ENCODE measurements at places on chromosomes 5 and 9.

GRCh38 chr9:27701016-27701415, 127.7 kb upstream of the C9orf72 start:
- no peak for DNase-seq

GRCh38 chr9:81092057-81092456, 597.3 kb downstream of the TLE1 start:
- no peak for DNase-seq

DNA sequence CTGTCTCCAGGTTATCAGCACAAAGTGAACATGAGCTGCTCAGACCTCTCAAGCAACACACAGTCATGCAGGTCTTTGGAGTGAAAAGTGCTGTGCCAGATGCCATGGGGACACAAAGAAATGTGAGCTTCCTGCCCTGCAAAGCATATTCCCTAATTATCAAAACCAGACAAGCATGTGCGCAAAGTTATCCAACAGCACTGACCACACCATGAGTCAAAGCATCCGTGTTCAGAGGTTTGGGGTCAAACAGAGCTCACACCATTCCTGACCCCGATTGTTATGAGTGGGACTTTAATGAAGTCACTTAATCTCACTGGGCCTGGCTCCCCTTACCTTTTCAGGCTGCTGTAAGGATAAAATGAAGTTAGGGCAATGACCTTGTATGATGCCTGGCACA, 138.5 kb downstream of the SLIT3 start:
- no peak for DNase-seq

DNA sequence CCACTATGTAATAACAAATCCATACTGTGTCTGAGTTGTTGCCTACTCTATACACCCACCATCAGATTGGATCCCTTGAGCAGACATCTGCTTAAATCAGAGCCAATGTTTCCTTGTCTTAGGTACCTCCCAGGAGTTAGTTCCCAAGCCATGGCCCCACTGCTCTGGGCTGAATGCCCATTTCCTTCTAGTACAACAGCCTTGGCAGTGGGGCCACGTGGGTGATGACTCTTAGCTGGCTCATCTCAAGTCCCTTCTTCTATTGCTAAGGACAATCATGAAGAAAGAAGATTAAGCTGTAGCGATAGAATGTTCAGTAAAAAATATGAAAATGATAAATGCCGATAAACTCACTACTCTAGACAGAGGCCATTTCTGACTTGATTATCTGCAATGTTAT, 16.6 kb downstream of the PTGR1 start:
- no peak for DNase-seq

DNA sequence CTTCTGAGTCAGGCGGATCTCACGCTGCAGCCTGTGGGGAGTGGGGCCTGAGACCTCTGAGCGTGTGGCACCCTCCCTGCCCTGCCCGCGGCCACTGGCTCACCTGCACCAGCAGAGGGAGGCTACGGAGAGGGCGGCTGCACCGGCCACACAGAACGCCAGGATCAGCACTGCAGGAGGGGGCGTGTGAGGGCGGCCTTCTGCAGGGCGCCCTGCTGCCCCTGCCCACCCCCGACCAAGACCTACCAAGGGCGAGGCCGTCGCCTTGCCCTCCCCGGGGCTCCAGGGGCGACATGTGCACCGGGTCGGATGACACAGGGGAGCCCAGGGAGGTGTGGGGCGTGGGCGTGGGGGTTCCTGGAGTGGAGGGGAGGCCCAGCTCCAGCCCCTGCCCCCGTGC, 5.4 kb downstream of the NPDC1 start:
- no peak for DNase-seq

DNA sequence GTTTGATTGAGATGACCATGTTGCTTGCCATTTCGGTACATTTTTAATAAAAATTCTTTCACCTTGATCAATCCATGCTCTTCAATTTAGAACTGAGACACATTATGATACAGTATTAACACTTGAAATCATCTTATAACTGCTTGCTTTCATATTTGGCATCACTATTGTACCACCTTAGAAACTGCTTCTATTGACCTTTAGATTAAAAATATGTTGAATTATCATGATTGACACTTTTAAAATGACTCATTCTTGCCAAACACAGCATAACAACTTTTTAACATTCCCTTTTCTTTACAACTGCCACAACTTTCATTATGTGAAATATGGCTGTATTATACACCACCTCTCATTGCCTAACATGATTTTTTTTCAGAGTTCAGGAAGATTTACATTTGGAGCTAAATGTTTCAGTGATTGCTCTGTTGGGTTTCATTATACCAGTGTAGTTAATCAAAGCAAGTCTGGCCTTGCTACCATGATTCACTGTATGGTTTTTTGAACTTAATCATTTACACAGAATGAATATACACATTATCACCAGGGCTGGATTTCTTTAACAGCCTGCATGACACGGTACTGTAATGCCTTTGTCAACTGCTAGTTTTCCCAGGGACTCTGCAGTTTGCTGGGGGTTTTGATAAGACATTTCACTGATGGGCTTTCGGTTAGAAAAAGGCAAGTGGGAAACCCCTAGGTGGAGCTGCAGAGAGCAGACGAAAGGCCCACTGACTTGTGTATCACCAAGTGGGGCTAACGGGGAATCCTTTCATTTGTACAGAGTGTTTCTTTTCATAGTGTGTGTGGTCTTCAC, 93.6 kb upstream of the TLE4 start:
- no peak for DNase-seq

- DNase-seq: no peak
Observed at GRCh38 chr5:76556511-76557221, 66.5 kb downstream of the F2RL2 start.

DNA sequence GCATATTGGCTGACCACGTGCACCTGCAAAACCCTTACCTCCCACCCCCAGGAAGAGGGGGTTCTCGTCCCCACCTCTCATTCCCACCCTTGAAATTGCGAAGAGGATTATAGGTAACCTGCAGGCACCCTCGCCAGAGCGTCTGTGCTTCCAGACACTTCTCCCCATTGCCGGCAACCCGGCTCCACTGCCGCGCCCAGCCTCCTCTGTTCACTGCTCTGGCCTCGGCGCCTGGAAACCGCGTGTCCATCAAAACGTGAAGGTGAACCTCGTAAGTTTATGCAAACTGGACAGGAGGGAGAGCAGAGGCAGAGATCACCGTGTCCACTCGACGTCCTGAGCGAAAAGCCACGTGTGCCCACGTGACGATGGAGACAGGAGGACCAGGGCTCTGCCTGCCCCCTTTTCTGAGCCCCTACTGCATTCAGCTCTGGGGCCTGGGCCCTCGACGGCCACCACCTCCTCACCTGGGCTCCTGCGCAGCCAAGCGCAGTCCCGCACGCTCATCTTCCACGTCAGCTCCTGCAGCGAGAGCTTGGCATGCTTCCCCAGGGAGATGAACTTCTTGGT, 1.9 kb downstream of the TERT start:
- DNase-seq: no peak

DNA sequence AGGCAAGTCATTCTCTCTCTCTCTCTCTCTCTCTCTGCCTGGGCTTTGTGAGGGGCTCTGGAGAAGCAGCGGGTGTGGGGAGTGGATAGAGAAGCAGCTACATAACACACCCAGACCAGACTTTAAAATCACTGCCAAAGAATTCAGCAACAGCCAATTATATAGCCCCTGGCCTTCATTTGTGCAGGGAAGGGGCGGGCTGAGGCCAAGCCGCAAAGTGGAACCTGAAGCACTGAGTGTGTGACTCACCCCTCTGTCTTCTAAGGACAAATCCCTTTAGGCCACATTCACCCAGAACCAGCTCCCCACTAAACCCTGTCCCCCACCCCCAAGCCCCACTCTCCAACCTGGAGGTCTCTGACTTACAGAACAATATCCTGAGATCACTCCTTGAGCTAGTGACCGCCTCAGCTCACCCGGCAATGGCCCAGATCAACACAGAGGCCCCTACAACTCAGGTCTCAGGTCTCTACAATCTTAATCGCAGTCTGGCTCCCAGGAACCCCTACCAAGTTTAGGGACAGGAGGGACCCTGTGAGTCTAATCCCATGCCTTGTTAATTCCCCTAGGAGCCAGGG, 6.0 kb downstream of the B4GALT1 start:
- peak; percentile 93 for DNase-seq

GRCh38 chr5:146745931-146746577, 132.5 kb downstream of the PPP2R2B start:
- no peak for DNase-seq

DNA sequence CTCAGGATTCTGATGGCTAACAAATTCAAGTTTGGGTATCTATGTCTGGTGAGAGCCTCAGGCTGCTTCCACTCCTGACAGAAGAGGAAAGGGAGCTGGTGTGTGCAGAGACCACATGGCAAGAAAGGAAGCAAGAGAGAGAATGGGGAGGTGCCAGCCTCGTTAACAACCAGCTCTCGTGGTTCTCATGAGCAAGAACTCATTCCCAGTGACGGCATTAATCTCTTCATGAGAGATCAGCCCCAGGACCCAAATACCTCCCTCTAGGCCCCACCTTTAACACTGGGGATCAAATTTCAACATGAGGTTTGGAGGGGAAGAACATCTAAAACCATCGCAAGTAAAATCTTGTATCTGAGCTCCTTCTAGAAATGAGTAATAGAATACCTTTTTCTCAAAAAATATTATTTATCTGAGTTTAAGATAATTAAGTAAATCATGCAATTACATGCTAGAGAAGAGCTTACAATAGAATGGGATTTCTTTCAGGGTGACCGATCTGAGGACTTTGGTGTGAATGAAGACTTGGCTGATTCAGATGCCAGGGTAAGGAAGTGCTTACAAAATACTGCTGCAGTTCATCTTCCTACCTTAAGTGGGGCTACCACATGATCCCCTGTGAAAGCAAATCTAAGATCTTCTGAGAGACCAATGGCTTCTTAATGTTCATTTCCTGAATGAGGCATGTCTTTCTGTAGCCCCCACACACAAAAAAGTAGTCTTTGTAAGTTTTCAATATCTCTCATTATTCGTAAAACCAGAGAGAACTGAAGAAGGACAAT, 11.5 kb downstream of the ANXA1 start:
- DNase-seq: no peak

DNA sequence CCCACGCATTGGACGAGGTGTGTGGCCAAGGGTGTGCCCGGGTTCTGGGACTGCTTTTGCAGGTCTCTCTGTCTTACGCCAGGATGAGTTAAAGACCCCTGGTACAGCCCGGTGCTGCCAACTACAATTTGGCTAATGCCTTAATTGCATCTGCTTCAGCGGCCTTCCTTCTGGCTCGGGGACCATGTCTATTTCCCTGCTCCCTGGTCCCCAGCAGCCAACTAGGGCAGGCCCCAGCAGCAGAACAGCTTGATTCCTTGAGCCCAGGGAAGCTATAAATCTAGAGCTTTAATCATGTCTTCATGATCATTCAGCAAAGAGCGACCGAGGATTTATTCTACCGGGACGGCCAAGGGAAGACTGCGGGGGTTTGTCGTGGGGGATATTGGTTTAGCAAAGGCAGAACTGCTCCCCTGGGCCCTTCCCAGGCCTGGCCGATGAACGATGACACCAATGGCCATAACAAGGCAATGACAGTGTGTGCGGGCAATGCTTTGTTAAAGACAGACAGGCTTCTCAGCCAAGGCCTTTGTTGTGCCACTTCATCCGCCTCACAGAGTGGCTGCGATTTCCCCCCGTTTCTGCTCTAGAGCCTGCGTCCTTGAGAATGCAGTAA, 51.4 kb downstream of the CFAP77 start:
- no peak for DNase-seq

- no peak for DNase-seq
Observed at GRCh38 chr9:125749287-125749935, 2.2 kb downstream of the PBX3 start.

DNA sequence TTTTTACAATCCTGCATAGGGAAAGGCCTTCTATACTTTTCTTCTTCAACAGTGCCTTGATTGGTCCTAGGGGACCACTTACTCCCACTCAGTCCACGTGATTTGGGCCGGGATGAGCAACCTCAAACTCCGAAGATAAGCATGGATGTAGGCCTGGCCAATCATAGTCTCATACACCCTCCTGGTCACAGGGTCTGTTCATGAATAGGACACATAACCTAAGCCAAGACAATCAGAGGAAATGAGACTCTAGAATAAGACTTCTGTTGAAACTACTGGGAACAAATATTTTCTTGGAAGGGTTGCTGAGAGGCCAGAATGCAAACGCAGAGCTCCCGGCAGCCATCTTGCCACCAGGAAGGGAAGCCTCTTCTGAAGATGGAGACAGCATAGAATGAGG, 68.1 kb downstream of the ARL15 start:
- DNase-seq: no peak

DNA sequence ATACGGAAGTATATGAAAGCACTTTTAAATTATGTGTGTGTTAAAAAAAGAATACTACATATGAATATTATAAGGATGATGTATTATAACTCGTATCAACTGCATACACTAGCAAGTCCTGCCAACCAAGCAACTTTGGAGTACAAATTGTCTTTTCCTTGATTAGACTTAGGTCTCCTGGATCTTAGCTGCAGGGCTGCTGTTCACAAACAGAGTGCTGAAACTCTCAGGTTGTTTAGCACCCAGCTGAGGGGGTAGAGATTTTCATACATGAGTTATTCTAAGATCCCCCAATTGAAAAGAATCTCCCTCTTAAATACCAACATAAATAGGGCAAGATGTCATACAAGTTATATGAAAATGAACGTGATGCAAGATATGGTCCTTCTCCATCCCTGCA, 149.8 kb upstream of the TNC start:
- DNase-seq: no peak

GRCh38 chr5:112737070-112737462, 619 bp upstream of the APC start:
- no peak for DNase-seq

DNA sequence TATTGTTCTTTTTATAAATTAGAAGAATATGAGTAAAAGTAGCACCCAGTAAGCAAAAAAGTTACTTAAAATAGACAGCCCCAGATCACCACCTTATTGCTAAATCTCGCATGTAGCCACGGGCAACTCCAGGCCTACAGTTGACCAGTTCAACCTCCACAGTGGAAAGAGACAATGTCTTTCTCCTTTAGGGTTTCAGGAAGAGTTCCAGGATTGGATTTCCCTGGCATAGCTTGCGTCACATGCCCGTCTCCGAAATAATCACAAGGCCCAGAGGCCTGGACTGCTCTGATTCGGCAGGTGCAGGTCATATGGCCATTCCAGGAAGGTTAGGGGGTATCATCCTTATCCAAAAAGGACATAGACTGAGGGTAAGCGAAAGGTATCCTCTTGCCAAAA, 9.9 kb upstream of the PFDN1 start:
- no peak for DNase-seq

DNA sequence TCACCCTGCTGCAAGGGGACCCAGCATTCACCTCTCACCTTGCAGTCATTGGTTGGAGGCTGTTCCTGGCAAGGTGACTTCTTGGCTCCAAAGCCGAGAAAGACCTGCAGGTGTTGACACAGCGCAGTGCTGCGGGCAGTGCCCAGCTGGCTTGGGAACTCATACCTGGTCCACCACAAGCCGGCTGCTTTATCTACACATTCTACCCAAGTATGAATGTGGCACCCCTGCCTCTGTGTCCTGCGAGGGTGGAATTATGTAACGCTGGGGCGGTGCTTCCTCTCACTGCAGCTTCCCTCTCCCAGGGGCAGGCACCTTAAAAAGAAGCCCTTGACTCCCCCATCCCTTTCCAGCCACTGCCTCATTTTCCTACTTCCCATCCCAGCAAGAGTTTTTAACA, 2.5 kb upstream of the ZMYND19 start:
- DNase-seq: no peak

- DNase-seq: no peak
Observed at GRCh38 chr9:136339173-136339957, 12.0 kb downstream of the GPSM1 start.

- no peak for DNase-seq
Observed at GRCh38 chr5:162990063-162990462, 447.3 kb upstream of the CCNG1 start.

GRCh38 chr9:137123468-137123837, 8.9 kb upstream of the DPP7 start:
- no peak for DNase-seq

Data from vagina (tissue), 2 donors.